NCI-H510A (cell line): ENCODE measurements at places on chromosomes 16 and 17.

GRCh38 chr17:31320791-31321190 lies 631 bp downstream of the EVI2A start:
- DNase-seq, result no peak

DNA sequence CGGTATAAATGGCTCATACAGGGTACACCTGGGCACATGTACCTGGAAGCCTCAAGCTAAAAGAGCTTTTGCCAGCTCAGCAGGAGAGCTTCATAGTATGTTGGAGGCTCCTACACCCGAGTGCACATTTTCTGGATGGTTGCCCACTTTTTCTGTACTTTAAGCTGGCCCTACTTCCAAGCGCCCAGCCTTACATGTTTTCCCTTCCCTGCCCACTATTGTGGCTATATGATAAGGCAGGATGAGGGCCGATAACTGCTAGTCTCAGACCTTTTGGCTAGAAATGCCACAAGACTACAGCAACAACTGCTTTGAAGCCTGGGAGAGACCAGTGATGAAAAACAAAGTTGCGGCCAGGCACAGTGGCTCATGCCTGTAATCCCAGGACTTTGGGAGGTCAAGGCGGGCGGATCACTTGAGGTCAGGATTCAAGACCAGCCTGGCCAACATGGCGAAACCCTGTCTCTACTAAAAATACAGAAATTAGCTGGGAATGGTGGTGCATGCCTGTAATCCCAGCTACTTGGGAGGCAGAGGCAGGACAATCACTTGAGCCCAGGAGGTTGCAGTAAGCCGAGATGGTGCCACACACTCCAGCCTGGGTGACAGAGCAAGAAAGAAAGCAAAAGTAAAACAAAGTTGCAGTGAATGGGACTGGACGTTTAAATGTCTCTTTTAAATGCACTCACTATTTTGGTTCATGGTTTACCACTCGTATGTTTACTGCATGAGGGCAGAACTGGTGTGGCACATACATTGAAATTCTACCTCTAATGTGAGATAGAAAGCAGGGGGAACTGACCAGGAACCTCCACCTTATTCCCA lies 14.2 kb upstream of the MARCHF10 start:
- DNase-seq, result no peak

DNA sequence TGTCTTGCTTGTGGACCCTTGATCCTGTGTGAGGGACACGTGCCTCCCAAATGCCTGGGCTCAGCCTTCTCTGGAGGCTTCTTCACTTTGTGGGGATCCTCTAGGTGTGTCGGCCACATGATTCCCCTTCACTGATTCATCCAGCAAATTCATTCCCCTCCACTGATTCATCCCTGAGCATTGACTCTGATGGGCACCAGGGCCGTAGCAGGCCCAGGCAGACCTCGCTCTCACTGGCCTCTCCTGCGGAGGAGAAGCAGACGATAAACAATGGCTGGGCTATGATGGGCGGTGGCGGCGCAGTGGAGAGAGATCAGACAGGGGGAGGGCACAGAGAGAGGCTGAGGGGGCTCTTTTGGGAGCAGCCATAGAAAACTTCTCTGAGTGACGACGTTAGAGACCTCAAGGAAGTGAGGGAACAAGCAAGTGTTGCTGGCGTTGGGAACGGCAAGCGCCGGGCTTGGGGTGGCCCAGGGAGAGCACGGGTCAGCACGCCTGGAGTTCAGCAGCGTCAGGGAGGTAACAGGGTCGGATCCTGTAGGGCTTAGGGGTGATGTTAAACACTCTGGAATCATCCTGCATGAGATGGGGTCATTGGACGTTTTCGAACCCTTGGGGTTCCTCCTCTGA lies 17.5 kb upstream of the RPTOR start:
- DNase-seq, result no peak

- DNase-seq, result no peak
Observed at GRCh38 chr17:15883617-15884111, 61.3 kb upstream of the ADORA2B start.

GRCh38 chr16:59410451-59410850 lies 676.3 kb upstream of the GOT2 start:
- no peak for DNase-seq

DNA sequence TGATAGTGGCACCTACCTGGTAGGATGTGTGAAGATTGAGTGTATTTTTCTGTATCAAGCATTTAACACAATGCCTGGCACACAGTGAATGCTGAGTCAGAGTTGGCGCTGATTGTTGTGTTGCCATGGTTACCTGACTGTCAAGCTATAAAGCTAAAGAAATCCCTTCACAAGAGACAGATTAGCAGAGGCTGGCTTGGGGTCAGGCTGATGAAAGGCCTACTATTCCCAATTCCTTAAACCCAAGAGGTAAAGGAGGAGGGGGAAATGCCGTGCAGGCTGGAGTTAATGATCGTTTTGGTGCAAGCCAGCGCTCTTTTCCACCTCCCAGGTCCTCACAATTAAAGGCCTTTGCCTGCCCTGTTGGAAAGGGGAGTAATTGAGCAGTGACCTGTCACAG lies 5.9 kb downstream of the CLEC19A start:
- DNase-seq, result no peak

GRCh38 chr16:49354101-49354500 lies 19.5 kb upstream of the C16orf78 start:
- no peak for DNase-seq

DNA sequence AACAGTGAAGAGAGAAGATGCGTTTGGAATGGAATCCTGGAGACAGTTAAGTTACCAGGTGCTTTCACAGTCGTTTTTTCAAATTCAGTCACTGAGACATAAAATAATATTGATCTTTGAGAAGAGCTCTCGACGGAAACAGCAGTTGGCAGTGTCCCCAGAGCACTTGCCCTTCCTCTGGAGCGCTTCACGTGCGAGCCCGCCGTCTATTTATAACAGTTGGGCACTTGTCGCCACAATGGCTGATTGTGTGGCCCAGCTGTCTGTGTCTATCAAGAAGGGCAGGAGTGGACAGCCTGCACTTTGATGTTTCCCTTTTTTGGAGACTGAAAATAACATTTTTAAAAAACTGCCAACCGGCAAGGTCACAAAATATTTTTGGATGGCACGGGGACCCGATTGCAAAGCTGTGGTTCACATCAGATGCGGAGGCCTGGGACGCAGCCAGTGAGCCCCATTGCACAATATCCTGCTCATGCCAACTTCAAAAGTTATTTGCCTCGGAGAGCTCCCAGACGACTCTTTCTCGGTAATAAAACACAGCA lies 62.9 kb downstream of the ADCY9 start:
- DNase-seq, result peak; percentile 88

- no peak for DNase-seq
Observed at GRCh38 chr17:32671896-32672295, 185.1 kb downstream of the CDK5R1 start.

DNA sequence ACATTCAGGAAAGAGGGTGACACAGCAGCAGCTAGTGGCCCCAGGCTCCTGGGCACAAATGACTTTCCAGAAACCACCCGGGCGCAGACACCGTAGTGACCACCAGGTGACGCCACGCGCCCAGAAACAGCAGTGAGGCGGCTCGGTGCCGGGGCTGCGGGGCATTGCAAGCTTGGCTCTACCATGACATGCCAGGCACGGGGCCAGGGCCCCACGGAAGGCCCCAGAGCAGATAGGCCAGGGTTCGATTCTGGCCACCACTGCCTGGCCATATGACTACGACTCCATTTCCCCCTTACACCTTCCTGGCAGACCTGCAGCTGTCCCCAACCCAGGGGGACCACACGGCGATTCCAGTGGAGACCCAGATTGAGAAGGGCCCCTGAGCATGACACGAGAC lies 6.7 kb downstream of the RHBDF1 start:
- DNase-seq, result peak; percentile 55

GRCh38 chr17:7651097-7651664 lies 455 bp downstream of the ATP1B2 start:
- DNase-seq, result no peak

- DNase-seq, result no peak
Observed at GRCh38 chr17:64984851-64985521, 65.7 kb upstream of the LRRC37A3 start.

- DNase-seq, result no peak
Observed at GRCh38 chr17:75498039-75498725, 17.2 kb downstream of the CASKIN2 start.
